ENCODE measurements at places on chromosomes 6 and 20.

- DNase-seq: no peak
Measured at GRCh38 chr20:18686696-18687095, 98.8 kb downstream of the DTD1 start.

DNA sequence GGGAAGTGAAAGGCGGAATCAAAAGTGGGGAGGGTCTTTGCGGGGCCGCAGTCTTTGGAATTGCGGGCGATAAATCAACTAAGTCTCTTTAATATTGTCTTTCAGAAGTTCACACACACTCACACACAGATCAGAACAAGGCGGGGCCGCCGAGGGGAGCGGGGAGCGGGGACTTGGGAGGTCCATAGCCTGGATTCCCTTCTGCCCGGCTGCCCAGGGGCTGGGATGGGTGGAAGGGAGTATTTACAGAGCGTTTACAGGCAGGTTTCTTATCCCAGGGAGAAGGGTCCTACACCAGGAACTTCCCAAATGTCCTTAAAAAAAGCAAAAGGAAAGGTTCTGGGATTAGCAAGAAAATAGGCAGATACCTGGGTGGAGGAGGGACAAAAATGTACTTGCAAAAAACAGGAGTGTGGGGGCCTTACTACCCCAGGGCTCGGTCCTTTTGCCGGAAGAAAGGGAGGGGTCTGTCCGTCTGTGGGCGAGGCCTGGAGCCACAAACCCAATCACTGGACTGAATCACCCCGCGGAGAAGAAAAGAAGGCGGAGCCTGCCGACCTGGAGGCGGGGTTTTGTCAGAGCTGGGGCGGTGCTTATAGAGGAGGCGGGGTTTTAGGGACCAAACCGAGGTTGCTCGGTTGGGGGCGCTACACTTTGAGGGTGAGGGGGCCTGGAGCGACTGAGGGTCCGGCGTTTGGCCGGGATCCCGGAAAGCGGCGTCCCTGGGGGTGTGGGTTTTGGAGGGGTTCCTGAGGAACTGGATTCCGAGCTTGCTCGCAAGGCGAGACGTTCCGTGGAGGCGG is 3.2 kb downstream of the PRRT1 start:
- DNase-seq: peak; percentile 62

GRCh38 chr6:56714982-56715456 is 72.3 kb upstream of the DST start:
- DNase-seq: no peak

GRCh38 chr6:159176913-159177312 is 7.7 kb downstream of the FNDC1 start:
- DNase-seq: no peak

DNA sequence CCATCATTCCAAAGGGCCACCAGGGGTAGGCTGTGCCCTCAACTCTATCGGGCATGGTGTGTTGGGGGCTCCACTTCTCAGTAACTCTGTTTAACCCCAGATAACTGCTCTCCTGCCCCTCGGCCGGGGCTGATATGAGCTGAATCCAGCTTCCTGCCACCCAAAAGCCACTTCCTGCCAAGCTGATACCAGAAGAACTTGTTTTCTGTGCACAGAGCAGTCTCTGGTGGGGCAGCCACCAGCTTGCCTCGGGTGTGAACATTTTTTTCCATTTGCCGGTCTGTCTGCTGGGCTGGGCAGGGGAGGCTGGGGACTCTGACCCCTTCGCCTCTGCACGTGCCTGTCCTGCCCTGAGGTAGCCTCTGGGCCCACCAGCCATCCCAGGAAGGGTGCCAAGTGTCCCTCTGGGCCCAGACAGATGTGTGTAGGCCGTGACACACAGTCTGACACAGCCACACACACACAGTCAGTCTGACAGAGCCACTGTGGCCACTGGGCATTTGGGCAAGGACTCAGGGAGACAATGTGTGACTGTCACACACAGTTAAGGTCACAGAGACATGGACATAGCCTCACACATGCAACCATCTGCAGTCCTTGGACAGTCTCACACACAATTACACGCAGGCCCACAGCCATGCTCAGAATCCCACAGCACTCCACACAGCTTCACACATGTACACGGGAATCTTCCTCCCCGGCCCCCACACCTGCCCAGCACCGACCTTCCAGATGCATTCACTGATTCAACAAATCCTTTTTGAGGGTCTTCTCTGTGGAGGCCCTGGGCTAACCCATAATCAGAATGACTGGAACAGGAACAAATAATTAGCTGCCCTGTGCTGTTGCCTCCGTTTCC is 45.1 kb downstream of the NOL4L start:
- DNase-seq: peak; percentile 45

- no peak for DNase-seq
Measured at GRCh38 chr6:48080227-48081009, 30.6 kb downstream of the PTCHD4 start.

DNA sequence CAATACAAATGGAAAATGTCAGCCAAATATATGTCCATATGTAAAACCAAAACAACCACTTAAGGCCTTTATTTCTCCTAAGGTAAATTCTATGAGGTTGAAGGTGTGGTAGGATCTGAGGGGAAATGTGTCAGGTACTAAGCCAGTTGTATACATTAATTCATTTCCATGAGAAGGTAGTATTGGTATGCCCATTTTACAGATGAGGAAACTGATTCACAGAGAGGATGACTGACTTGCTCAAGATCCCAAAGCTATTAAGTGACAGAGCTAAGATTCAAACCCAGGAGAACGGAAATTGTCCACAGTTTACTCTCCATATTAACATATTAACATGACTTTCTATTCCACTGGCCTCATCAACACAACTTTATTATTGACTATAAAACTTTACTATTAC is 64.1 kb upstream of the MAP7 start:
- DNase-seq: no peak

DNA sequence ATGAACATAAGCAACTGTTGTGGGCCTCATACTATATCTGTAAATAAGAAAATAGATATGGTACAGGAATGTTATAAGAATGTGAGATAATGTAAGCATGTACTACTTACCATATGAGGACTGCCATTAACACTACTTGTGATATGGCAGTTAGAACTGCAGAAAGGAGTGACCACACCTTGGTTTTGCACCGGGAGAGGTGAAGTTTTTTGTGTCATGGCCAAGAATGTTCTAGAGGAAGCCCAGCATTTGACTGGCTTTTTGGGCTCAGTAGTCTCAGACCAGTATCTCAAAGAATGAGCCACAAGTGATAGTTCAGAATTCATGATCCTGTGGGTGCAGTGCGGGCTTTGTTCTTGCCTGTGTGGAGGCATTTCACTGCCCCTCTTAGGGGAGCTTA is 123.5 kb downstream of the CLIC5 start:
- DNase-seq: no peak

DNA sequence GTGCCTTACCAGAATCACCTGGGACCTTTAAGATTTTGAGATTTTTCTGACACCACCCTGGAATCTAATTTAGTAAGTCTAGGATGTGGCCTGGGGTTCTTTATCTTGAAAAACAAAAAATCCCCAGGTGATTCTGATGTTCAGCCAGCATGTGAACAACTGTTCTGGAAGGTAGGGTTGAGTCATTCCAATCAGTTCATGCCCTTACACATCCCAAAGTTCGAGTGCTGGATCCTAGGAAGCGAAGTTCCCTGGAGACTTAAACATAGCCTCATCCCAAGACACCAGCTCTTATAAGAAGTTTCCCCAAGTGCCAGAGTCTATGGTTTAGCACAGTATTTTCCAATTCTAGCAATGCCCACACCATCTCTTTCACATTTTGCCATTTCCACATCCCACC is 6.3 kb upstream of the TSHZ2 start:
- DNase-seq: no peak

GRCh38 chr20:41065716-41066115 is 37.1 kb downstream of the TOP1 start:
- no peak for DNase-seq

DNA sequence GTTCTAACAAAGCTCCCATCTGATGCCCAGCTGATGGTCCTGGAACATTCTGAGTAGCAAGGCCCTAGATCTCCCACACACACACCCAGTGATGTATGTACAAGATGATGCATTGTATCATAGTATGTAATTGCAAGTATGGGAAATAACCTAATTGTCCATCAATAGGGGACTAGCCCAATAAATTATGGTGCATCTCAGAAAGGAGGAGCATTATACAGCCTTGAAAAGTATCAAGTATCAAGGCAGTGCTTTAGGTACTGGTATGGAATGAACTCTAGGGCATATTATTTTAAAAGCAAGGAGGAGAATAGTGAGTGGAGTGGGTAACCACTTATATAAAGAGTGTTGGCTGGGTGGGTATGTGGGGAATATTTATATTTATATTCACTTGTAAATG is 24.8 kb upstream of the PREX1 start:
- no peak for DNase-seq

GRCh38 chr6:108690326-108691049 is 129.8 kb downstream of the FOXO3 start:
- no peak for DNase-seq

GRCh38 chr20:47610247-47610944 is 108.7 kb downstream of the NCOA3 start:
- DNase-seq: peak; percentile 32

DNA sequence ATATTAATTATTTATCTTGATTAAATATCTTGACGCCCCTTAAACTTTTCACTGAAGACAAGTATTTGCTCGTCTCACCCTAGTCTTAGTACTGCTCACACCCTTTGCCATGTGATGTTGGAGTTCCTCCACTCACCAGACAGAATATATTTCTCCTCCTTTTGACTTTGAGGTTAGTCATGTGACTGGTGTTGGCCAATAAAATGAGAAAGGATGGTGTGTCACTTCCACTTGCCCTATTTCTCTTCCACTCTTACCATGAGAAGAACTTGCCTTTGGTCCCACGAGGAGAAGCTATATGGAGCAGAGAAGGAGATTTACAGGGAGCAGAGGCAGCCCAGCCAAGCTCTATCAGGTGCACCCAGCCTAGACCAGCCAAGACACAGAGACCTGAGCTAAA is 64.9 kb upstream of the TAB2 start:
- DNase-seq: no peak

DNA sequence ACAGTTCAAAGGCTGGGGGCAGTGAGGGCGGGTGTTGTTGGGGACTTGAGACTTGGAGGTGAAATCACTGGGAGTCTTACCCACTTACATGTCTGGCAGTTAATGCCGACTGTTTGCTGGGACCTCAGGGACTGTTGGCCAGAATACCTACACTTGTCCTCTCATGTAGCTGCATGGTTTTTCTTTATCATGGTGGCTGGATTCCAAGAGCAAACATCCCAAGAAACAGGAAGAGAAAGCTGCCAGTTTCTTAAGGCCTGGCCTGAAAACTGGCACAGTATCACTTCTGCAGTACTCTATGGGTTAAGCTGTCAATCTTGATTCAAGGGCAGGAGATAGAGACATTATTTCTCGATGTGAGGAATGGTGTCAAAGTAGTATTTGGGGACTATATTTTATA is 19.8 kb upstream of the C6orf62 start:
- no peak for DNase-seq

DNA sequence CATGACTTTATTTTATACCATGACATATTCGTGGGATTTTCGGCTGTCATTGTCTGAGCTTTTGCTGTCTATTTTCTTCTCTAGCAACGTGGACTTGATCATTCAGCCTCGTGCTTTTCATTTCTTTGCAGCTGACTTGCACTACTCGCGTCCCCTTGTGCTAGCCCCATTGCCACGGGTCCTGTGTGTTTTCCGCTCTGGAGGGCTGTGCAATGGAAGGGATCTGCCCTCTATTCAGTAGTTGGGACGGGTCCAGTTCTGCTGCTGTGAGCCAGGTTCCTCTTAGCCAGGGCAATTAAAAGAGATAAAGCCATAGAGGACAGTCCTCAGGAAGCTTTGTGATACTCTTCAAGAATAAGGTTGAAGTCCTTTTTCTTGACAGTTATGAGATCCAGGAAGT is 17.6 kb downstream of the NEDD9 start:
- no peak for DNase-seq

- no peak for DNase-seq
Measured at GRCh38 chr6:119658917-119659316, 309.4 kb upstream of the MAN1A1 start.

DNA sequence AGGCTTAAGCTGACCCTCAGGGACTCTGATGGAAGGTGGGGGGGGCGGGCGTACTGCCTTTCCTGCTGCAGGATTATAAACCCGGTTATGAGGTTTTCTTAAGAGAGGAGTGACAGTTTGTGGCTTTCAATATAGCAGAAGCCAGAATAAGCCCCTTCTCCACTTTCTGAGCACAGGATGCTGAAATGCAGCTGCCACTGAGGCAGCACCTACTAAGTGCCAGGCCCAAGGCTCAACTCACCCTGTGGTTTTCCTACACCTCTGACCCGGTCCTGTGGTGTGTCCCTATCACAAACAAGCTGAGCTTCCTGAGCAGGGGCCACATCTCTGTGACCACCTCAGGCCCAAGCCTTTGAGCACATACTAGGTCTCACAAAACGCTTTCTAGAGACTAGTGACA is 59.6 kb upstream of the NFATC2 start:
- DNase-seq: no peak

- DNase-seq: no peak
Measured at GRCh38 chr6:26250698-26251044, 114.3 kb upstream of the BTN3A2 start.

DNA sequence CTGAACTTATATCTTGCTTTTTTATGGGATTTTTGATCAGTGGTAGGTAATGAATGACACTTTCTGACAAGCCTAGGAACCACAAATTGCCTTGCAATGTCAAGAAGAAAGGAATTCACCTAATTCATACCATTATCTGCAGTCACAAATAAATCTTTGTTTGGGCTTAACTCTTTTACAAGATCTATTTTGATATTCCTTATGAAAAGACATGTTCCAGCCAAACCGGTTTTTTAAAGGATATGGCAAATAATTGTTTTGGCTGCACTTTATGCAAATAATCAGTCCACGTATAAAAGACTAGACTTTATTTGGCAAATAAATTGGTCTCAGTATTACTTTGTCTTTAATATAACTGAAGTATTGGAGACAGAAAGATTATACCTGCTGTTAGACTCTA is 771.7 kb upstream of the ADGRB3 start:
- no peak for DNase-seq

GRCh38 chr6:45394586-45395095 is 16.9 kb upstream of the SUPT3H start:
- no peak for DNase-seq

- no peak for DNase-seq
Measured at GRCh38 chr6:146546443-146547043, 2.9 kb downstream of the RAB32 start.

GRCh38 chr6:73980096-73980495 is 284.1 kb downstream of the CD109 start:
- DNase-seq: no peak

DNA sequence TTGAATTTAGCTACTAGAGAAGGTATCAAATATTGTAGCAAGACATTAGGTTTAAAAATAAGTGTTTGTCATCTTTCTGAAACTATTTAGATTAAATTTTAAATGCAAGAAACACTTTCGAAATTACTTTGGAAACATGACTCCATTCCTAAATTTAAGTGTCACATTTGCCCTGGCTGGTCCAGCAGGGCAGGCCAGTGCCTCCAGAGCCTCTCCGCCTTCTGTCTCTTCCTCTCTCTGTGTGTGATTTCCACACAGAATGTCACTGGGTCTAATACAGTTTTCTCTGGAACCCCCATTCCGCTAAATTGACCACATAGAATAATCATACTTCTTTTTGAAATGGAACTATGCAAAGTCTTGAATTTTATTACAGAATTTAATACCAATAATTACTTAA is 111.5 kb downstream of the SOBP start:
- no peak for DNase-seq
